Cerebellum (tissue), 4 donors: ENCODE measurements at places on chromosomes 4 and X.

GRCh38 chr4:129623233-129623875 is 527.4 kb downstream of the C4orf33 start:
- DNase-seq: no peak

DNA sequence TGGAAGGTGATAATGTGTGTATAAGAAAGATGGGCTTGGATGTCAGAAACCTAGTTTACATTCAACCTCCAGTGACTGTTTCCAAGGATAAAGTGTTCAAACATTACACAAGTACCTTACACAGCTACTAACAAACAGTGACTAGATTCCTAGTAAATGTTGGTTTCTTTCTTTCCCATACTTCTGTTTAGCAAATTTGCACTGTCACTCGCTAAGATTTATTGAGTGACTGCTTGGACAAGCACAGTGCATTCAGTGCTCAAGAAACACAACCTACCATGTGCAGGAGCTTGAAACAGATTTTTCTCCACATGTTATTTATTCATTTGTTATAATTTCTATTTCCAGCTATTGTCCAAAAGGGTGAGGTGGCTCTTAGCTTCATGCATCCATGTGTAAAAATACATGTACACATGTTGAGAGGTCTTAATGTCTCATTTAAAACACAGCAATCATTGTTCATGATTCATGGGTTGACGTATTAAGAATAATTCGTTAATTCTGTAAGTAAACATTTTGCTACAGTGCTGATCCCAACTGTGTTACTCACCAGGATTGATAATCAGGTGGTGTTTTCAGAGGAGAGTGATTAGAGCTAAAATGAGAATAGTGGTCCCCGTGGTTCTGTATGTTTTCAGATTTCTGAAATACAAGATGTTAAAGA is 153.0 kb downstream of the DCLK2 start:
- DNase-seq: no peak

GRCh38 chr4:148651991-148652390 is 209.8 kb upstream of the NR3C2 start:
- no peak for DNase-seq

DNA sequence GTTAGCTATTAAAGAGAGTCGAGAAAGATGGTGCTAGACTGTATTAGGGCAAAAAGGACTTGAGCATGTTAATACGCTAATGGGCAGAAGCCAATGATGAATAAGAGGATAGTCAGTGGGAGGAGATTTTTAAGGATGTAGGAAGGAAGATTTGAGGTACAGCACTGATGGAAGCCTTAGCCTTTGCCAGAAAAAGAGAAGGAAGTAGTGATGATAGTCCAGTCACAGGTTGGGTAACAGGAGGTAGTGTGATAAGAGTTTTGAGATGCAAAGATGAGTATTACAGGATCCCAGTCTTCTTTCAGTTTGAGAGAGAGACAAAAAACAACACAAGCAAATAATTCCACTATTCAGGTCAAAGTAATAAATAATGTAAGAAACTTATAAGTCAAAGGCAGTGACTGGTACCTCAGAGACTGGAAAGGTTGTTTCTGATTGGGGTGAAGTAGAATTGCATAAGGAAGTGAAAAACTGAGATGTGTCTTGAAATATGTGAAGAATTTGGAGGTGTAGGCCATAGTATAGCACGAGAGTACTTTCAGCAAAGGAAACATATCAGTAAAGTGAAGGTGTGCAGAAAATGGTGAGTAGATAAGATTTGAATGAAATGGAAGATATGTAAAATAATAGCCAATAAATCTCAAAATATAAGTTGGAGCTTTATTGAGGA is 22.1 kb upstream of the NDNF start:
- no peak for DNase-seq

- DNase-seq: no peak
Measured at GRCh38 chrX:43589735-43590134, 66.4 kb upstream of the MAOA start.

DNA sequence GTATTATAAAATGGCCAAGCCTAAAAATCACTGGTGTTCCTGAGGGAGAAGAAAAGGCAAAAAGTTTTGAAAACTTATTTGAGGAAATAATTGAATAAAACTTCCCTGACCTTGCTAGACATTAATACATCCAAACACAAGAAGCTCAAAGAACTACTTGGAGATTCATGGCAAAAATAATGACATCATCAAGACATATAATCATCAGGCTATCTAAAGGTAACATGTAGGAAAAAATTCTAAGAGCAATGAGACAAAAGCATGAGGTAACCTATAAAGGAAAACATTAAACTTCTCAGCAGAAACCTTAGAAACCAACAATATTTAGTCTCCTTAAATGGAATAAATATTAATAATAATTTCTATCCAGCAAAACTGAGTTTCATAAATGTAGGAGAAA is 887.6 kb downstream of the PCDH19 start:
- no peak for DNase-seq

- DNase-seq: no peak
Measured at GRCh38 chrX:38004046-38004445, 2.3 kb upstream of the SYTL5 start.

GRCh38 chrX:100931218-100931924 is 2.7 kb upstream of the XKRX start:
- no peak for DNase-seq

GRCh38 chr4:64306255-64306565 is 103.0 kb downstream of the TECRL start:
- DNase-seq: no peak

DNA sequence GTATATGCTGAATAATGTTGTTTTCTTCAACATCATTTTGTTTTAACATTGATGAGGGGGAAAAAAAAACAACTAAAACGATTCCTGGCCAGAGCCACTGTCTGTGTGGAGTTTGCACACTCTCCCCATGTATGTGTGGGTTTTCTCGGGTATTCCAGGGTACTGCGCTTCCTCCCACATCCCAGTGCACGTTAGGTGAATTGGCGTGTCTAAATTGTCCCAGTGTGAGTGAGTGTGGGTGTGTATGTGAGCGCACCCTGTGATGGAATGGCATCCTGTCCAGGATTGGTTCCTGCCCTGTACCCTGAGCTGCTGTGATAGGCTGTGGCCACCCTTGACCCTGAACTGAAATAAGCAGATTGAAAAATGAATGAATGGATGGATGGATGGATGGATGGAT is 2.4 kb upstream of the DLG3 start:
- no peak for DNase-seq
